Stimulated activated CD8-positive, alpha-beta memory T cell treated with anti-CD3 and anti-CD28 coated beads, Interleukin-2, amount 100 ng/mL, for 1 hour (primary cell): ENCODE measurements at places on chromosomes 4 and X.

DNA sequence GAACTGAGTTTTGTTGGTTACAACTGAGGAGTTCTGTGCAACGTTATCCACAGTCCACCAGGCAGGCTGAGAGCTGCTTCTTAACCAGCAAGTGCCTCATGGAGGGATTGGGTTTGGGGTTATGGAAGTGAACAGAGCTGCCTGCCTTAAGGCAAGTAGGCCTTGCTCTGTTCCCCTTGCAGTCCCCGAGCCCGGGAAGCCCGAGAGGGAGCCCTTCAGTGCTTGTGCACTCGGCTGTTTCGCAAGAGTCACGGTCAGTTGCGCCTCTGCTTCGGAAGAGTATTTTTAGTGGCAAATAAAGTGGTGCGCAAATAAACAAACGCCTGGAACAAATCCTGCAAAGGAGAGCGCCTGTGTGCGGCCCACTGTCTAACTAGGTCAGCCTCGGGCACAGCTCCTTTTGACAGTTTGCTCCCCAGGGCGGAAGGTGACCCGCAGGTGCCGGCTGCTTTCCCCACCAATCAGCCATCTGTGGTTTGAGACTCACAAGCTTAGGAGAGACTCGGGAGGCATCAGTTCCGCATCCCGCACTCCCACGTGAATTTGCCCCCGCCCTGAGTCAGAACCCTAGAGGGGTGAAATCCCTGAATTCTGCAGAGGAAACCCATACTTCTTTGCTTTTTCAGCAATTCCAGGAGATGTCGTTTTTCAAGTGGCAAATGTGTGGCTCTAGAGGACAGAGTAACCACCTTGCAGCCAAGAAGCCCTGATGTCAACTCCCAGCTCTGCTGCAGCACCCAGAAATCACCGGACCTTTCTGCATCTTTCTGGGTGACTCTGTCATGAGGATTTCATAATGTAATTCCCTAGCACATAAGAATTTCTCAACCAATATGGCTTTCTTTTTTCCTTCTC, 56.8 kb downstream of the LGI2 start:
- no peak for DNase-seq

DNA sequence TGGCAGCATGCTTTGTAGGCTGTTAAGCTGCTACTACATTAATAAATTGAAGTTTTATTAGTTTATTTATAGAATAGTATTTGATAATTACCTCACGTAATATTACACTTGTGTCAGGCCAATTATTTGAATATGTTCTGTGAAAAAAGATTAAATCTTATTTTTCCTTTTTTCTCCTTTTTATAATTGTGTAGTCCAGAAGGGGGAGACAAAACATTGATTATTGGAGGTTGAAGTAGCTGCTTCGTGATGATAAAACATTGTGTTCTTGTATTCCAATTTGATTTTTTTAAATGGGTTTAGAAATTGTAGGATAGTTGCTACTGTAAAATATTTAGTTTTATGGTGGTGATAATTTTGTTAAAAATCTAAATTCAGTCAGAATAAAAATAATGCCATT, 85.7 kb downstream of the DIAPH2 start:
- no peak for DNase-seq

DNA sequence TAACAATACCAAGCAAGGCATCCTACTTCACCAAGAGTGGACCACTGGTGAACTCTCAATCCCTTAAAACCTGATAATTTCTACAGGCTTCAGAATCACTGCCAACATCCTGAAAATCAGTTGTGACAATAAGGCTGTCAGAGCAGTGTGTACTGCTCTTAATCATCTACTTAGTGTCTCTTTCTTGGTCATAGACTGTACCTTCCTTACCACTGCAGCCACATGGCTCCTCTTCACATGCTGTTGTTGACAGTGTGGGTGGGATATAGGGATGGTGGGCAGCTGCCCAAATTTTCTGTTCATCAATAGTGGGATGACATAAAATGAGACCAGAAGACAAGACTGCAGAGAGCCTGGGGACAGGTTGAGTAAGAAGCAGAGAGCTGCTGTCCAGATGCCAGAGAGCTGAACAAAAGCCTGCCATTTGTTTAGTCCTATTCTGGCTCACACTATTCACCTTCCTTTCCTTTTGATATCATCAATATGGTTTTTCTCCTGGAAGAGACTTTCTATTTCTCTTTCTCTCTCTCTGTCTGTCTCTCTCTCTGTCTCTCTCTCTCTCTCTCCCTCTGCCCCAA, 178.9 kb downstream of the MGST2 start:
- no peak for DNase-seq

GRCh38 chrX:78574306-78574705, 84.8 kb downstream of the RTL3 start:
- no peak for DNase-seq

DNA sequence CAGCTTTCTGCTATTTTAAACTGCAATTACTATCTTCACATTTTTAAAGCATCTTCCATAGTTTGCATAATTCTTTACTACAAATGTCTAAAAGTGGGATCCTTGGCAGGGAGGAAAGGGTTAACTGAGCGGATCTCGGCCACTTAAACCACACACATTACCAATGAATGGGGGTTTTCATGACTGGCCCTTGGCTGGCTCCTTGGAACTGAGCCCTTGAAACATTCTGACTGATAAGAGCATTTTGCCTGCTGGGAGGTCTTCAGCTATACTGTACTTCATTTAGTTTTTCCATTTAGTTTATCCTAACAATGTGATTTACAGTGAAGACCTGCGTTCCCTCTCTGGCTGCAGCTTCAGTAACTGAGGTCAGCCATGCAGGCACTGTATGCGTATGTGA, 31.7 kb upstream of the MFAP3L start:
- no peak for DNase-seq
